ENCODE measurements at places on chromosomes 12 and 14. TPM values are rescaled to one million over a fixed set of nuclear protein-coding genes. Genes with fewer than 3 reads are reported as not detected.

The KLRD1 gene
- 1.3 TPM for total RNA-seq

The TGFB3 gene
- 2.0 TPM for total RNA-seq

The KLRC3 gene
- total RNA-seq: 0.30 TPM

The LRR1 gene
- 32.9 TPM for total RNA-seq

The ADAM20 gene
- total RNA-seq: 0.33 TPM

The VCPKMT gene
- total RNA-seq: 10.8 TPM

The KRT72 gene
- 5.4 TPM for total RNA-seq

The ACOT6 gene
- total RNA-seq: not detected

The RNASE9 gene
- total RNA-seq: not detected

The WIF1 gene
- total RNA-seq: not detected

The DCN gene
- total RNA-seq: not detected

The DHRS2 gene
- 0.18 TPM for total RNA-seq

The IL26 gene
- total RNA-seq: not detected

The DEGS2 gene
- total RNA-seq: 0.58 TPM

The TUBA1C gene
- 167 TPM for total RNA-seq

The ZFHX2 gene
- 0.53 TPM for total RNA-seq

The HOXC5 gene
- total RNA-seq: not detected

The ABHD12B gene
- total RNA-seq: not detected

The HAL gene
- 0.70 TPM for total RNA-seq

The SPIC gene
- not detected for total RNA-seq

The MANSC4 gene
- not detected for total RNA-seq

The TRIAP1 gene
- 24.4 TPM for total RNA-seq

The ITGA7 gene
- total RNA-seq: 2.6 TPM

The FOXN4 gene
- not detected for total RNA-seq

The AMN gene
- 0.87 TPM for total RNA-seq

The PDE3A gene
- total RNA-seq: not detected

The KRT78 gene
- not detected for total RNA-seq

The ART4 gene
- not detected for total RNA-seq

The GOLGA3 gene
- total RNA-seq: 51.1 TPM

The LALBA gene
- total RNA-seq: not detected

The ZFYVE1 gene
- total RNA-seq: 17.5 TPM

The C3AR1 gene
- 2.3 TPM for total RNA-seq

The KLRF1 gene
- total RNA-seq: 0.22 TPM

The NINJ2 gene
- 3.5 TPM for total RNA-seq

The TAS2R7 gene
- total RNA-seq: not detected

The NELL2 gene
- total RNA-seq: 71.9 TPM

The BCL11B gene
- 106 TPM for total RNA-seq

The HNRNPC gene
- total RNA-seq: 543 TPM

The SMOC1 gene
- total RNA-seq: not detected

The ASCL4 gene
- total RNA-seq: not detected

The RNASE4 gene
- total RNA-seq: 0.41 TPM

The NGB gene
- total RNA-seq: not detected

The DACT1 gene
- 25.6 TPM for total RNA-seq

The BDKRB1 gene
- total RNA-seq: not detected

The GAS2L3 gene
- total RNA-seq: 5.0 TPM

The TMCC3 gene
- 0.38 TPM for total RNA-seq

The ITFG2 gene
- 54.6 TPM for total RNA-seq

The MYO1H gene
- not detected for total RNA-seq

The RNU4-1 gene
- 2,200 TPM for total RNA-seq

The HEATR5A gene
- 5.0 TPM for total RNA-seq

The C1S gene
- total RNA-seq: 1.5 TPM

The SLC38A4 gene
- total RNA-seq: not detected

The MGST1 gene
- not detected for total RNA-seq

The PSMB11 gene
- not detected for total RNA-seq

All from activated naive CD4-positive, alpha-beta T cell treated with anti-CD3 and anti-CD28 coated beads, Interleukin-2, amount 10 ng/mL, durations not matched to agents 5 hours and 36 hours (primary cell).